Stimulated activated CD8-positive, alpha-beta memory T cell treated with anti-CD3 and anti-CD28 coated beads, Interleukin-15, amount 100 ng/mL, for 24 hours (primary cell): ENCODE measurements at places on chromosomes 2 and 18.

DNA sequence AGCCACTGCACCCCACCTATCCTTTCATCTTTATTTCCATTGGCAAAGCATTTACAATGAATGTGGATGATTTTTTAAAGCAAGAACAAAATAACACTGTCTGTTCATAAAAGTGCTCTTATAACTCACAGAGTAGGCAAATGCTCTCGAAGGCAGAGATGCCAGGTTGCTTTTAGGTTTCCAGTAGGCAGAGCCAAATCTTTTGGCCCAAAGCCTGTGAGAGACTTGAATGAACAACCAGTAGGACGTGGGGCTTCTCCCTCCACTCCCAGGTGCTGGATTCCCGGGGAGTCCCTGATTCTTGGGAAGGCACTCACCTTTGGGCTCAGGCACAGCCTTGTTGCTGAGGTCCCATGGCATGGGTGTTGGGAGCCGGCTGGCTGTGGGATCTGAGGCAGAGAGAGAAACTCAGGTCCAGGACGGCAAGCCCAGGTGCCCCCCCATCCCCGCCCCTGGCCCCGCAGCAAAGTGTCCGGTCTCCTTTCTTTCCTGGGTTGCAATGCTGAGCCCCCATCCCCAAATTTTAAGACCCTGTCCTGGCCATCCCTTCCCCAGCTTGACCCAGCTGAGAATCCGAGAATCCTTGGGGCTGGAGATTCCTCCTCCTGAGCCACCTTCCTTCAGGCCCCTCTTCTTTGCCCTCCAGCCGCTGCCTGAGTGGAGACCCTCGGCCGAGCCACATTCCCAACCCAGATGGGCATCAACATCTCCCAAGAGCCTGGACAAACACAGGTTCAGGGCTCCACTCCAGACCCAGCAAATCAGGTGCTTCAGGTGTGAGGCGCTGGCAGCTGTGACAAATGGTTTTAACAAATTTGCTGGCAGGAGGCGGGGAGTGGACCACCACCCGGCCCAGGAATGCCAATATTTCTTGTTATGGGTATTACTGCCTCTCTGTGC lies 5.8 kb downstream of the NEURL3 start:
- no peak for DNase-seq

DNA sequence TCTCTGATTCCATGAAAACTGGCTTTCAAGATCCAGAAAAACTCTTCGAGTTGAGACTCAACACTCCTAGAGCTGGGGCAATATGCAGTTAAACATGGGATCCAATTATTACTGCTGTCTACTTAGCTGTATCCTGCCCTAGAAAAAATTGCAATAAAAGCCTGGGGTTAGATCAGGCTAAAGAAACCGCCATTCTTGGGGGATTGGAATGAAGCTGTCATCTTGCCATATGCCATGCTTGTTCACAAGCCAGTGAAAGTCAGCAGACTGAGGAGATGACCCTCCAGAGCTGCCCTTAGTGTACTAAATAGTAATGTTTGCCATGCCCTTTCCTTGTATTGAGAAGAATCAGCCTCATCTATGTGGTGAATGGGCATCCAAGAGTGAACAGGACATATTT lies 30.9 kb upstream of the CYP26B1 start:
- no peak for DNase-seq

DNA sequence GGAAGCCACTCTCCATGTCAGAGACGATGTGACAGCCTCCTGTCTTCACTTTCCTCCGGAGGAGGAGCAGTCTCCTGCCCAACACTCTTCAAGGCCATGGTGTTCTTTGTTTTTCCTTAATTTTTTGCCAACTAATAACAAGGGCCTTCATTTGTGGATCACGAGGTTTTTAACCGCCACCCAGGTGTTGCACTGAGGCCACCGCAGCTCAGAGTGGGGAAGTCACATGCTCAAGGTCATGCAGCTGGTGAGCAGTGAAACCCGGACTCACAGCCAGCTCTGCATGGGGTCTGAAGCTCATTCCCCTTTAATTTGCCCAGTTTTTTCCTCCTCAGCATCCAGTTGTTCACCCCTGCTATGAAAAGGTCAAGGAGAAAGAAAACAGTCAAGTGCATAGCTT lies 19.6 kb downstream of the ENOSF1 start:
- no peak for DNase-seq

DNA sequence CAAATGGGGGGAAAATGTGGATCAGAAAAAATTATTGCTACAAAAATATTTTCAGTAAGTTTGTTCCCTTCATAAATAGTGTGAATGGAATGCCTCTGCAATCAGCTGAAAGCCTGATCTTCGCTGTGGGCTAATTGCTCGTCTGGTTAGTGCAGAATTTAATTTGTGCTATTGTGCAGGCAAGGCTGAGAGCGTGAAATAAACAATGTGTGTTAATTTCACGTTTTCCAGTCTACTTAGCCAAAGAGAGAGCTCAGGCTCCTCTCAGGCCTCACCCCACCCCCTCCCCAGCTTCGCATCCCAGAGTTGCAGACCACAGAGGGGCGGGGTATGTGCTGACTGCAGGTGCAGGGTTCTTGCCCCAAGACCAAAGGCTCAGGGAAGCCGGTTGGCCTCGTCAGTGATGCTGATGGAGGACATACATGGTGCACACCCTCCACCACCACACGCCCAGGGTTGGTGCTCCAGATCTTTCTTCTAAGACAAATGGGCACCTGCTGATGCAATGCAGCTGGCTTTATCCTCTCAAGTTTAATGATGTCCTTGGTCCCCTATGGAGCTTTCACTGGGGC lies 302.6 kb upstream of the SLC14A2 start:
- no peak for DNase-seq

DNA sequence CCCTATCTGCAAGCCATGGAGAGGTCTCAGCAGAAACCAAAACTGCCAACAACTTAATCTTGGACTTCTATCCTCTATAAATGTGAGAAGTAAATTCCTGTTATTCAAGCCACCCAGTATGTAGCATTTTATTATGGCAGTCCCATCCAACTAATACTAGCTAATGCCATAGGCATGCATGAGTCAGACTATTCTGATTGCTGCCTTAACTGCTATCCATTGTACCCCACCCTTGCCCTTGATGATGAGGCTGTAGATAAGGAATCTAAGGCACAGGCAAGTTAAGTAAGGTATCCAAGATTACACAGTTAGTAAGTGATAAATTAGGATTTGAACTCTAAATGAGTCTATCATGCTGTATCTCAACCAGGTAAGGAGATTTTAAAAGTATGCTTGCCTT lies 223.0 kb downstream of the UBE2E3 start:
- DNase-seq: no peak

DNA sequence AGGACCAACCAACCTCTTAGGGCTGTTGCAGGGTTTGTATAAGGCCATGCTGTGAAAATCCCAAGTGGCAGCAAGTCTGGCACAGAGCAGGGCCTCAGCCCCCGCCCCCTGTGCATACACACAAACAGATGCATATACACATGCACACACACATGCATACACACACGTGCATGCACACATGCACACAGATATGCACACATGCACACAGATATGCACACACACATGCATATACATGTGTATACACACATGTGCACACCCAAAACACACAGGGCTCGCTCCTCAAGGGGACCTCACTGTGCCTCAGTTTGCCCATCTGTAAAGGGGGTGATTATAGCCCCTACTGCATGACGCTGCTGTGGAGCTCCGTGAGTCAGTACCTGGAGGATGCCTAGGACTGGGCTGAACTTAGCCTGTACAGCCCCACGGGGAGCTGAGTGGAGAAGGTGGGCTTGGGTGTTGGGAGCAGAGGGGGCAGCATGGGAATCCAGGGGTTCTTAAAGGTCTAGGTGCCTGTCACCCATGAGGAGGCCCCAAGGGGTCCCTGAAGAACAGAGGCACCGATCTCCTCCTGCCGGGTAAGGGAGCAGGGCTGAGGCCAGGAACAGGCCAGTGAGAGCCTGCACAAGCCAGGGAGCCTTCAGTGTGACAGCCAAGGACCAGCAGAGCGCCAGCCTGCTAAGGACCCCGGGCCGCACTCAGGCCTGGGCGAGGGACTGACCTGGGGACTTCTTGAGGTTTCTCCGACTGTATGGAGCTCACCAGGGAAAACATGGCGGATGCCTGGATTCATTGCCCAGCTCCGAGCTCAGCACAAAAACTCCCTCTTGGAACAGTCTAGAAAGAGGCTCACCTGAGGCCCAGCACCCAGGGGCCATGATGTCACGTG lies 24.0 kb upstream of the ALPI start:
- DNase-seq: no peak

GRCh38 chr2:126449677-126450076 lies 206.3 kb upstream of the GYPC start:
- DNase-seq: no peak

DNA sequence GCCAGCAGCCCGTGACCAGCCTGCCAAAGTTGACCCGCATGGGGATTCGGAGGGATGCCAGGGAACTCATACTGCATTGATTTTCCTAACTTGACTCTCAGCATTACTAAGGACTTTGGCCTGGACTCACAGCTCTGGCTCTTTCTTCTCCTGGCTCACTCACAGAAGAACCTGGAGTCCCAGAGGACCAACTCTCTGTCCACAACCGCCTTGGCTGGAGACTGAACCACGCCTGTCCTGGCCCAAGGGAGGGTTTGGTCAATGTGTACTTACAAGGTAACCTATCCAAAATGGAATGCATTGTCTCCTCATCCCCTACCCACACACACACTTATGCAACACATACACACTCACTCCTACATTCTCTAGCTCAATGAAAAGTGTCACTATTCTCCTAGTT lies 135.6 kb upstream of the KLHL29 start:
- DNase-seq: no peak

GRCh38 chr2:37631698-37632097 lies 39.7 kb downstream of the CDC42EP3 start:
- no peak for DNase-seq

DNA sequence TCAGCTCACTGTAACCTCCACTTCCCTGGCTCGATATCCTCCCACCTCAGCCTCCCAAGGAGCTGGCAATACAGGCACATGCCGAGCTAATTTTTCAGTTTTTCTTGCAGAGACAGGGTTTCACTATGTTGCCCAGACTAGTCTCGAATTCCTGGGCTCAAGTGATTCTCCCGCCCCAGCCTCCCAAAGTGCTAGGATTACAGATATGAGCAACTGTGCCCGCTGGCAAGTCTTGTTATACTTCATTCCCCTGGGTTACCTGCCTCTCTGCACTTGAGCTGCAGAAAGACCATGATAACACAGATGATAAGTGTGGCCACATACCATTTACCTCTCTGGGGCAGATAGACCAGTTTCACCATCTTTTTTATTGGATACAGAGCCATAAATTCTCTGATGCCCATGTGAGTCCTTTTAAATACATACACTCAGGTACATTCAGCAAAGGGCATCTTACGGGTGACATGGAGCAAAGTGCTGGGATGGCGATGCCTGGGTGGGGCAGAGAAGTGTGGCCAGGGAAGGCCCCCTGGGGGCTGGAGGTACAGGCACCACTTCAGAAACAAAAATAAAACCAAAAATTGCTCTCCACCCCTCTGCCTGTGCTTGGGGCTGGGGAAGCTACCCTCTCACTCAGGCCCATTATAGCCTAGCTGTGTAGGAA lies 20.4 kb downstream of the CCT7 start:
- DNase-seq: no peak

GRCh38 chr2:15620857-15621471 lies 29.3 kb downstream of the DDX1 start:
- DNase-seq: no peak

GRCh38 chr18:12701161-12701560 lies 1.4 kb downstream of the CEP76 start:
- no peak for DNase-seq

DNA sequence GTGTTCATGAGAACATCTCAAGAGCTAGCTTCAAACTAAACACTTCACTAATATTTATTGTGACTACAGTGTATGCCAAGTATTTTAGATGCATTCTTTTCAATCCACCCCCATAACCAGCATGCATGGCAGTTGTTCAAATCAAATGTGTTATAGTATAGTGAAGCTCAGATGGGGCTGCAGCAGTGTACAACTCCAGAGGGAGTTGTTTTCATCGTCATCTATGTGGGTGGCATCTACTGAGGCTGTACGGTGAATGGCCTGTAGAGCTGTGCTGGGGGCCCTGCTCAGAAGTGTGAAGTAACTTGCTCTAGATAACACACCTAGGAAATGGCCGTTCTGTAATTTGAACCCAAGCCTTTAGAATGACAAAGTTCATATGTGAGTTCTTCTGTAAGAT lies 71.8 kb upstream of the LRATD1 start:
- no peak for DNase-seq
